Fibroblast of lung (primary cell): ENCODE measurements at places on chromosomes 2 and 18. TPM values are rescaled to one million over a fixed set of nuclear protein-coding genes. Genes with fewer than 3 reads are reported as not detected.

The SCG2 gene
- 0.66 and 2.1 TPM in 2 replicates for total RNA-seq

The IHH gene
- total RNA-seq = not detected in 2 replicates

The WDSUB1 gene
- 15.2 and 18.3 TPM in 2 replicates for total RNA-seq

The NR4A2 gene
- 0.17 and 0.26 TPM in 2 replicates for total RNA-seq

The ACMSD gene
- not detected in 2 replicates for total RNA-seq

The MYO5B gene
- under 0.01 TPM in 2 replicates for total RNA-seq

The PKP4 gene
- 32.6 and 56.3 TPM in 2 replicates for total RNA-seq

The EXOC6B gene
- total RNA-seq = 25.9 and 36.5 TPM in 2 replicates

- no peak for DNase-seq
Measured at GRCh38 chr2:30707304-30707903, 99.8 kb downstream of the CAPN13 start.

DNA sequence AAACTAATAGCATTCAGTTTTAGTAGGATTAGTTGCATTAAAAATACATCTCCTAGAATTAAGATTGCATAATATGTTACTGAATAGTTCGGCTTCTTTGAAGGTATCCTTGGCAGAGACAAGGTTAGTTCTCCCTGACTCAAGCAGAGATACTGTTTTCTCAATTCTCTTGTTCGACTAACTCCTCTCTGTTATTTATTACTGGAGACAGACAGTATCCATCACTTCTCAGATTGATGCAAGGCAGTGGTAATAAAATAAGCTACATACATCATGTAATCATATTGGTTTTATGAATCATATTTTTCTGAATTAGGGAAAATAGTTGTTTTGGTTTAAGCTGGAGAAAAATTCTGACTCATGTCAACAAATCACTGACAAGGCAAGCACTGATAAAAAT, 134.8 kb downstream of the SLC8A1 start:
- DNase-seq = peak; percentile 78

GRCh38 chr2:15797231-15797938, 143.0 kb upstream of the MYCN start:
- DNase-seq = no peak

- DNase-seq = no peak
Measured at GRCh38 chr18:48679236-48679635, 140.4 kb downstream of the CTIF start.

DNA sequence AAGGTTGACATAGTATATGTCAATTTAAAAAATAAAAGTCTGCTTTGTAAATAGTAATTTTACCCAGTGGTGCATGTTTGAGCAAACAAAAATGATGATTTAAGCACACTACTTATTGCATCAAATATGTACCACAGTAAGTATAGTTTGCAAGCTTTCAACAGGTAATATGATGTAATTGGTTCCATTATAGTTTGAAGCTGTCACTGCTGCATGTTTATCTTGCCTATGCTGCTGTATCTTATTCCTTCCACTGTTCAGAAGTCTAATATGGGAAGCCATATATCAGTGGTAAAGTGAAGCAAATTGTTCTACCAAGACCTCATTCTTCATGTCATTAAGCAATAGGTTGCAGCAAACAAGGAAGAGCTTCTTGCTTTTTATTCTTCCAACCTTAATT, 78.6 kb upstream of the CSRNP3 start:
- no peak for DNase-seq

GRCh38 chr2:239522002-239522739, 121.4 kb upstream of the HDAC4 start:
- DNase-seq = no peak

DNA sequence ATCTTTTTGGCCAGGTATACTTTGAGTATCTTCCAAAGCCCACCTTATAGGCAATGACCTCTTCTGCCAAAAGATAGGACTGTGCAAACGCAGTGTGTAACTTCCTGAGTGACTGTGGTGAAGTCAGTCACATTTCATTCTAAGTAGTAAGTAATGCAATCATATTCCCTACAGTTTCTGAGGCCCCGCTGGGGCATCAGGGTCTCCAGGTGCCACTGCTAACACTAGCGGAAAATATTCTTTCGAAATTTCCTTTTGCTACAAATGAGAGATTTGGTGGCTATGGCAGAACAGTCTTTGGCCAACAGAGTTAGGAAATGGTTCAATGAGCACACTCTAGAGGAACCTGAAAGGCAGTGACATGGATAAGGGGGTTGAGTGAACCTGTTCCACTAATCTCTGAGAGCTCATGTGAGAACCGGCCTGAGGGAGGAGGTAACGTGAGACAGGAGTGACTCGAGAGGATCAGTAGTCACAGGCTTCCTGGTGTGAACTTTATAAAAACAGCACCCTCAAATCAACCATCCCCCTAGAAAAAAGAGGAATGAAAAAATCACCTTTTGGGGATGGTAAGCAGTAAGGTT, 102.6 kb upstream of the LPIN2 start:
- DNase-seq = no peak

GRCh38 chr2:24207359-24207758, 32.5 kb downstream of the FAM228A start:
- DNase-seq = no peak

GRCh38 chr2:53275743-53276142, 491.9 kb upstream of the CHAC2 start:
- DNase-seq = no peak

DNA sequence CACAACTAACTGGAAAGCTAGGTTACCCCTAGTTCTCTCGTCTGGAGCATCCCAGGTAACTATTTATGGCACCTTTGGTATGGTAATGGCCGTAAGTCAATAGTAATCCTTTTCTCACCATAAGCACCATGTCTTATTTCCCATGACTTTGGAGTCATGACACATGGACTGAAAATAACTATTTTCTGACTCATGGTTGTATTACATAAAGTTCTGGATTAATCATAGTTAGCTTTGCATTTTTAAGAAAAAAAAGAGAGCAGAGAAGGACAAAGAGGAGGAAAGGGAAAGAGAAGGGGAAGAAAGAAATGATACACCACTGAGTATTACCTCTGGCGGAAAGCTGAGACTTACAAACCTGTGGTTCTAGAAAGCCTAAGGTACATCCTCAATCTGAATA, 99.3 kb downstream of the BIN1 start:
- peak; percentile 74 for DNase-seq

DNA sequence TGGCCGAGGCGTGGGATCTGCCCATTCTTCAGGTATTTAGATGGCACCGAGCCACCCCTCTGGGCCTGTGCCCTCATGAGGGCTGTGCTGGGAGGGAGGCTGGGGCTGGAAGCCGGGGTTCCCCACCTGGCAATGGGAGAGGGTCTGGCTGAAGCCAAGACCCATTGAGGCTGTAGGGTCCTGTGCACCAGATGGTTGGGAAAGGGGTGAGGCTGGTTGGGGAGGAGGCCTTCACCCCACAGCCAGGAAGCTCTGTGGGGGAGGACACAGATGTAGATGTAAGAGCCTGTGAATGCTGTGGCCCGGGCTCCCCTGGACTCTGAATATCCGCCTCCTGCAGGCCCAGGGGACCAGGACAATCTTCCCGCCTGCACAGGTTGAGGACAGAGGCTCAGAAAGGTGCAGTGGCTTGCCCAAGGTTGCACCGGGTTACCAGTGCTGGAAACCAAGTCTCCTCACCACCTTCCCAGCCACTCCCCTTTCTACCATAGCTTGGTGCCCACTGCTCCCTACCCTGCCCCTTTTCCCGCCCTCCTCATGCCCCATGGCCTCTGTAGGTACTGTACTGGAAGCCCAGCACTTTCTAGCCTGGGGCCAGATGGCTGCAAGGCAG, 49.7 kb downstream of the PDCL3 start:
- DNase-seq = no peak

DNA sequence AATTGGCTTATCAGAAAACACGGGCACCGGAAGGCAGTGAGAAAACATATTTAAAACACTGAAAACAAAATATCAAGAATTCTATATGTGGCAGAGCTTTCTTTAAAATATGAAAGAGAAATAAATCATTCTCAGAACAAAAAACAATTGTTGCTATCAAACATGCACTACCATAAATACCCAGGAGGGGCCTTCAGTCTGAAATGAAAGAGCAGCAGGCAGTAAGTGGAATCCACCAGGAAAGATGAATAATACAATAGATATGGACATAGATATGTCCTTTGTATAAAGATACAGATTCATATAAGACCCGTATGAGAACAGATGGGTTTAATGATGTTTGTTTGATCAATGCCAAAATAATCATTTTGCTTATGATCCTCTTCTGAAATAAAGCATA, 142.0 kb downstream of the TMEM18 start:
- no peak for DNase-seq

- peak; percentile 37 for DNase-seq
Measured at GRCh38 chr2:64336171-64336570, 117.8 kb upstream of the LGALSL start.
